ENCODE measurements at places on chromosomes 16 and 17.

GRCh38 chr17:76136276-76137000 is 4.6 kb downstream of the FOXJ1 start:
- no peak for DNase-seq

DNA sequence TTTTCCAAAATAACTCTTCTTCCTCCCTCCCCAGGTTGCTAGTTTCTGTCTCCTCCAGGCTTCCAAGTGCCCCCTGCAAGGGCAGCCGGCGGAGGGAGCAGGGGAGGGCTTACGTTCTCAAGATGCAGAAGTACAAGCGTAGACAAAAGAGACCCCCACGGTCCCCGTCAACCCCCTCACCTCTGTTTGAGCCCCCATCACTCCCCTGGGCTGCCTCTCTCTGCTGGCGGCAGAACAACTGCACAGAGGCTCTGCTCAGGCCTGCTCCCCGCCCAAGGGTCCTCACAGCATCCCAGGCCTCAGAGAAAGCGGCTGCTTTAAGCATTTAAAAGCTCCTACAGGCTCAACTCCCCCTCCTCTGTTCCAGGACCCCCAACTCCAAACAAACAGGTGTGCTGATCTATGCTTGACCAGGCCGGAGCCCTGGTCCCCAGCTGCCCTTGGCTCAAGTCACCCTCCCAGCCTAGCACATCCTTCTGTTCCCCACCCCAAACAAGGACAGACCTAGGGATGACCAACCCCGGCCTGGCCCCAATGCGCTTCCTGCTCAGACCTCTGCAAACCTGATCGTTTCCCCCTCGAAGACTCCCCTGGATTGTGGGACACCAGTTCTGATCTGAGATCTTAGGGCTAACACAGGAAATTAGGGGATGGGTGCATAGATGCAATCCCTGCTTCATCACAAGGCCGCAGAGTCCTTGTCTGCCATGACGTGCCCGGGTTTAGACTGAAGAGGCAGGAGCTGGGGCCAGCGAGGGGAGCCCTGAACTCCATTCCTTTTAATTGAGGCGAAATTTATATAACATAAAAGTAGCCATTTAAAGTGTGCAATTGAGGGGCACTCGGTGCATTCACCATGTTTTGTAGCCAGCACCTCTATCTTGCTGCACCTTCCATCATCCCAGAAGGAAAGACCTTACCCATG is 17.2 kb upstream of the RBFOX3 start:
- DNase-seq: no peak

- no peak for DNase-seq
These were observed 97.9 kb upstream of the ZNF469 start for GRCh38 chr16:88284626-88285513.

- DNase-seq: no peak
These were observed 5.6 kb downstream of the GFAP start for GRCh38 chr17:44909681-44910144.

DNA sequence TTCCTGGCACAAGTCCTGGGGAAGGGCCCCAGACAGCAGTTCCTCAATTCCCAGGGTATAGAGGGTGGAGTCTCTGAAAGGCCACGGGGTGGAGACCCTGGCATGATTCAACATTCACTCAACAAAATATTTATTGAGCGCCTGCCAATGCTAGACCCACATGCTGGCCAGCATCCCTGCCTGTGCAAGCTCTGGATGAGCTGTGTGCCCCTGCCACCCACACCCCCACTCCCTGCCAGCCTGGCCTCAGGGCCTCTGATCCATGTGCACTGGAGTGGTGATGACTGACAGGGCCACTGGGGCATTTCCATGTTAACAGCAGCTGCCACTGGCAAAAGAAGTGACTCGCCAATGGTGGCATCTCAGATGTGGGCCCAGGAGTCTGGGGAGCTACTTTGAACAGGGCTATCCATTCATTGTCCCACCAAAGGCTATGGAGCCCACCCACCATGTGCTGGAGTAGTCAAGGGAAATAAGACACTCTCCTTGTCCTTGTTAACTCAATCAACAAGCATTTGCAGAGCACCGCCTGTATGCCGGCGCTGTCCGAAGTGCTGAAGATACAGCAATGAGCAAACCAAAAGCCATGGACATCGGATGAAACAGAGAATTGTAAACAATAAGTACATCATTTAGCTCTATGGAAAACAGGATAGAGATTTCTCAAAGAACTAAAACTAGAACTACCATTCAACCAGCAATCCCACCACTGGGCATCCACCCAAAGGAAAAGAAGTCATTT is 3.0 kb upstream of the PRSS22 start:
- no peak for DNase-seq

GRCh38 chr17:70683936-70684335 is 514.6 kb downstream of the KCNJ2 start:
- no peak for DNase-seq

DNA sequence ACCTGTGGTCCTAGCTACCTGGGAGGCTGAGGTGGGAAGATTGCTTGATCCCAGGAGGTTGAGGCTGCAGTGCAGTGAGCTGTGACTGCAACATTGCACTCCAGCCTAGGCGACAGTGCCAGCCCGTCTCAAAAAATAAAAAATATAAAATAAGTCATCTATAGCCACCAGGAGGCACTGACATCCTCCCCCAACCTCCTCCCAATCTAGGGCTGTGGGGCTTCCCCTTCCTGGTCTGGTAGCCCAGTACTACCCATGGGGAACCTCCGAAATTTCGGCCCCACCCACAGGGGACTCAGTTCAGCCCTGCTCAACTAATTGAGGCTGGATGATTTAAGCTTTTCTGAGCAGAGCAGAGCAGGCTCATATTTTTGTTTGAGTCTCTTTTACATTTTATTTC is 3.2 kb downstream of the ZSCAN10 start:
- DNase-seq: peak; percentile 55

GRCh38 chr16:998211-998610 is 16.6 kb downstream of the SOX8 start:
- DNase-seq: no peak

GRCh38 chr17:36540696-36541095 is 4.0 kb upstream of the GGNBP2 start:
- no peak for DNase-seq

- DNase-seq: no peak
These were observed 2.9 kb downstream of the GUCY2D start for GRCh38 chr17:8005357-8005756.

DNA sequence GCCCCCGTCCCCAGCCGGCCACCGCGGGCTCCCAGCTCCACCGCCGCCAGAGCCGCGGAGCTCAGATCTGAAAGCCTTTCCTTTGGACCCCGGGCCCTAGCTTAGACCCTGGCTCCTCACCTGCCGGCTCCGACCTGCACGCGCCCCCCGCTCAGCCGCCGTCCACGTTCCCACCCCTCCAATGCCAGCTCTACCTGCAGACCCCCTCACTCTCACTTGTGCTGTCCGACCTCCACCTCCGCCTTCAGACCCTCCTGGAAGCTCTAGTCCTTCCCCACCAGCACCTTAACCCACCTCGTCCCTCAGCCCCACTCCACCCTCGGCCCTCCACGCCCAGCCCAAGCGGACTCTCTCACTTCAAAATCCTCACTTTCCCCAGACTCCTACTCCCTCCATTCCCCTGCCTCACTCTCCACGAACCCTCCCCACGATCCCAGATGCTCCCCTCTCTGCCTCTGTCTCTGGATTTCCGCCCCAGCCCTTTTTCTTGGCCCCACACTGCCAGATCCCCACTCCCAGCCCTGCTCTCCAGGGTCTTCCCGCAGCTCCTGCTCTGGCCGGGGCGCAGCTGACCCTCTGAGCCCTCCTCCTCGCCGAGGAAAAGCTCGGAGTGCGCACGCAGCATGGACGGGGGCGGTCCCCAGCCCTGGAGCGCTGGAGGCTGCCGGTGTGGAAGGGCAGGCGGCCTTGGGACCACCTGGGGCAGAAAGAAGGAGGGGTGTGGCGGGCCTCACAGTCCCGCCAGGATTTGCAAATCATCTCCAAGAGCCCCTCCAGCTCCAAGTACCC is at the start of gene TMEM114:
TMEM114 (minus strand) TSS at position 612 of the 789 bp plus-strand sequence. CDS start 673 bp downstream, outside the sequence.
- DNase-seq: no peak

DNA sequence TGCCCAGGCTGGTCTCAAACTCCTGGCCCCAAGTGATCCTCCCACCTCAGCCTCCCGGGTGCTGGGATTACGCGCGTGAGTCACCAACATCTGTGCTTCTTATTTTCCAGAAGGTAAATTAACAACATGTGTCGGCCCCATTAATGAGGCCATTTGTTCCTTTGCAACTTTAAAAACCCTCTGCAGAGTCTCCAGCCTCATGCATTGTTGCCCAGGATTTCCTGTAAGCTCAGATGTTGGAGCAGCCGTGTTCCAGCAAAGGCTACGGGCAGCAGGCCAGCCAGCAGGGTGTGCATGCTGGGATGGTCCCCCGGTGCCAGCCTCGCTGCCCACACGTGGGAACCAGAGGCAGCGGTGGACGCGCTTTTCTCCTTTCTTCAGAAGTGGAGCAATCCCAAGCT is 19.1 kb upstream of the HEXD start:
- DNase-seq: no peak

DNA sequence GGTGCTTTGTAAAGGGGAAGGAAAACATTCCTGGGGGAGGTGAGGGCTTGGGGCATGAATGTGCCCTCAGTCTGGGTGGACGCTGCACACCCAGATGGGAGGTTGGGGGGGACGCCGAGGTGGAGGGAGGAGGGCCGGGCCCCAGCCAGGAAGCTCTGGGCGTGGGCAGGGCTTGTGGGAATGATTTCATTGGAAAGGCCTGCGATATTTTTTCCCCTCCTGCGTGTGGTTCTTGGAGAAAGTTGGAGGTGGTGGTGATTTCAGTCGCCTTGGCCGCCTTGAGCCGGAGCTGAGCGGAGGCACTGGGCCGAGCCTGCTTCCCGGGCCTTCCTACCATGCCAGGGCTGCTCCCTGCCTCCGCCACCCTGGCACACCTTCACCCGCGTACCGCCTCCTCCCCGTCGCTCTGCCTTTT is 26.4 kb upstream of the CLEC18A start:
- DNase-seq: no peak

DNA sequence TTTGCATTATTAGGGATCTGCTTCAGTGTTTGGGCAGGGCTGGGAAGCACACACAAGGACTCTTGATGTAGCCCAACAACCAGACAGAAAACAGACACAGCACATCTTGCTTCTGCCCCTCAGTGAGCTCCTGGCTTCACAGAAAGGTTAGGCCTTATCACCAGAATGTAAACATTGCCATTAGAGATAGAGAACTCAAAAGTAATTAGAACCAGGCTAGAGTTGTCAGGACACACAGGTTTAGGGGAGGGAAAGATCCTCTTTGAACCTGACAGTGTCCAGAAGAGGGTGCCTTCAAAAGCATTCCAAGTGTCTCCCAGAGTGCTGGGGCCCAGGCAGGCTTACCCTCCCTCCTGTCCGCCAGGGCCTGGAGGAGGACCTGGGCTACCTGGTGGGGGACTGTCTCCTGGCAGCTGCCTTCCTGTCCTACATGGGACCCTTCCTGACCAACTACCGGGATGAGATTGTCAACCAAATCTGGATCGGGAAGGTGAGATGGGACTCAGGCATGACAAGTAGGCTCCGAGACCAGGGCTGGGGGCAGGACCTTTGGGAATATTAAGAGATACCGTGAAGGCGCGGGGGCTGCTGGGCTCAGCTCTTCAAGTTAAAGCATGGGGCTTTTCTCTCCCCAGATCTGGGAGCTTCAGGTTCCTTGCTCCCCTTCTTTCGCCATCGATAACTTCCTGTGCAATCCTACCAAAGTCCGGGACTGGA is 16.9 kb upstream of the KDM6B start:
- no peak for DNase-seq

- DNase-seq: no peak
These were observed 8.4 kb upstream of the PLEKHG4 start for GRCh38 chr16:67270931-67271338.

DNA sequence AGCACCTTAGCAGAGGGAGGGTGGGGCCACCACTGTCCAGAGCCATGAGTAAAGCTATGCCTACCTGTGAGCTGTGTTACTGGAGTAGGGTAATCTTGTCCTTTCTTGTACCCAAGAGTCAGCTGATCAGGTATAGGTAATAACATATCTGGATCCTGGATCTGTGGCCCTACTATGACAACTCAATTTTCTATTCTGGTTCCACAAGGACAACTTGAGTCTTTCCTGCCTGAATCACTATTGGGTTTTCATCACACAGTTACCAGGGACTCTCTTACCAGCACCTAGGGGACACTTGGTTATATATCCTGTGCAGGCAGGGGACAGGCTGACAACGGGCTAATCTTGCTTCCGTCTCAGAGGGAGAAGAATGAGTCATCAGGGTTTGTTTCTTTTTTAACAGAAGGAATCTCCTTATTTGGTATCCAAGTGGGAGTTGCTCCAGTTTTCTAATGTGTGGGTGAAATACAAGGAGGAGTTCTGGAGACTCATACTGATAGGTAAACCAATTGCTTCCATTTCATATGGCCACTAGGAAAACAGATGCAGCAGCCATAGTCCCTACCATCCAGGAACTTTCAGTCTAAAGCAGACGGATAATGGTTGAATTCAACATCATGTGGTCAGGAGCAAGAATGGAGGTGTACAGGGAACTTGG is 6.8 kb downstream of the ZNF267 start:
- no peak for DNase-seq

DNA sequence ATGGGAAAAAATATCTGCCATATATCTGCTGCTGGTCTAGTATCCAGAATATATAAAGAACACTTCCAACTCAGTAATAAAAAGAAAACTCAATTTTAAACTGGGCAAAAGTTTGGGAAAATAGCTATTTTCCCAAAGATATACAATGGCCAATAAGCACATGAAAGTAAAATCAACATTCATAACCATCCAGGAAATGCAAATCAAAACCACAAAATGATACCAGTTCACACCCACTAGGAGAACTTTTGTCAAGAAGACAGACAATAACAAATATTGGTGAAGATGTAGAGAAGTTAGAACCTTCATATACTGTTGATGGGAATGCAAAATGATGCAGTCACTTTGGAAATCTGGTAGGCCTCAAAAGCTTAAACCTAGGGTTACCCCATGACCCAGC is 33.4 kb upstream of the RPRML start:
- DNase-seq: no peak

DNA sequence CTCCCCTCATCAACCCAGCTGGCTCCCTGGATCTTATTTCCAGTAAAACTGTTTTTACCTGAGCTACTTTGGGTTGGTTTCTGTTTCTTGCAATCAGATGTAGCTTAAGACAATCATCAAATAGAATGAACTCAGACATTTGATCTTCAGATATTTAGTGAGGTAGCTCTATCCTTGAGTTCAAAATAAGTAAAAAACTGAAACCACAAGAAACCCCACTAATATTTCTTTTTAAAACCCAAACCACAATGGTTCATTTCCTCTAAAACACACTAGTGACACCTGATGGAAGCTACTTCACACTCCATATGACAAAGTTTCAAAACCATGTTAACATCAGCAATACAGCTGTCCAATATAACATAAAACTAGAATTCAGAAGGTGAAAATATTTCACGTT is 37.8 kb downstream of the CACNG1 start:
- no peak for DNase-seq

DNA sequence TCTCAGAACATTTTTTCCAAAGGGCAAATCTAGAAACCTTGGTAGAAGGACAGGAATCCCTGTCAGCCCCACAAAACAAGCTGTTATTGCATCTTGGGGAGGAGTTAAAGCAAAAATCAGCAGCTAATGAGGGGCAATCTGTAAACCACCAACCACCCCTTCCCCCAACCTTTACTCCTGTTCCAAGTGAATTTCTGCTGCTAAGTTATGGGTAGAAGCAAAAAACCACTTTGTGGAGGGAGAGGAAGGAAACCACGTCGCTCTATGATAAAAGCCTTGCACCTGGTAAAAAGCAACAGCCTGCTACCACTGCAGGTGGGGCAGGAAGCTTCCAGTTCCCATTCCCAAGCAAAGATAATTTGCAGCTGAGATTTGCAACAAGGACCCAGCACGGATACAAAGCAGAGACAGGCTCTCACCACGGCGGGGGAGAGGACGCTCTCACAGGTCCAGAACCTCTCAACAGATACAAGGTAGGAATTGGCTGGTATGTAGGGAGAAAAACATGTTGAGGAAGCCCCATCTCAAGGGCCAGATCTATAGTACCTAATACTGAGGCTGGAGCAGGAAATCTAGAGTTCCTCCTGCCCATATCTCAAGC is 10.7 kb downstream of the ABCA8 start:
- no peak for DNase-seq

Data from T-helper 2 cell (primary cell).